NCI-H1694 (cell line): ENCODE measurements at places on chromosomes 3 and 15.
A peak's percentile ranks its signal among the peaks of the same experiment; 100 is the strongest.

DNA sequence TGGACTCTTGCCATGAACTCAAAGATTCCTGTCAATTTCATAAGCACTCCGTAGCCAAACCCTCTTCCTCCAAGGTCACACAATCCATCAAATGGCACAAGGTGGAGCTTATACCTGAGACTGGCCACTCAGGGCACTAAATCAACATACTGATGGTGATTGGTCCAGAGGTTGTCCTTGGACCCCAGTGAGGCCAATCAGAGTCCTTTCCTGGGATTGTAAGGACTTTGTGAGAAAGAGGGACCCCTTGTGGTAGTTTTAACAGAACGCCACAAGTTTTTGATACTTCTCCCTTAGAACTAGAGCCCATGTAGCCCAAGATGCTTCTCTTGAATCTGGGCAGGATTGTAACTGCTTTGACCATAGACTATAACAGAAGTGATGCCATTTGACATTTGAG is 44.4 kb upstream of the LARS2 start:
- DNase-seq, result no peak

GRCh38 chr15:88802250-88802990 is 816 bp upstream of the ACAN start:
- no peak for DNase-seq

- peak; percentile 30 for DNase-seq
These were observed 376.4 kb downstream of the CTNNB1 start for GRCh38 chr3:41575724-41576123.

DNA sequence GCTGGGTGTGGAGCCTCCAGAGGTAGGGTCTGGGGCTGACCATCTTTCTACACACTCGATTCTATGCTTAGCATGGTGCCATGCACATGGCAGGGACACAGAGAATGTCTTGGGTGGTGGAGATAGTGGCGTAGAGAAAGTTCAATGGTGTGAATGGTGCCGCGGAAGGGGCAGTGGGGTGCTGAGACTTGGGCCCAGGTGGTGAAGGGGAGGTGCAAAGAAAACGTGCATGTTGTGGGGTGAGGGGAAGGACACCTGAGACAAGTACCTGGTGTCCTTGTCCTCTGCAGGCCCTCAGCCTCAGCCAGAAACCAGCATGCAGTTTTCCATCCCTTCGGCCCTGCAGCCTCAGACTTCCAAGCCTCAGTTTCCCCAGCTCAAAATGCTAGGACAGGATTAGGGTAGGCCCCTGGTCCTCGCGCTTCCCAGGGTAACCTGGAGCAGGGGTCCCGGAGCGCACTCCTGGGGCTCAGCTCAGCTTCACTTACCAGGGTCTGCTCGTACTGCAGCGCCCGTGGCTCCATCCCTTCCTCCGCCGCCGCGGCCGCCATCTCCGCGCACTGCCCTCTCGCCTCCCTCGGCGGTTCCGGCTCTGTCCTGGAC is 375 bp downstream of the CLCN2 start:
- no peak for DNase-seq

DNA sequence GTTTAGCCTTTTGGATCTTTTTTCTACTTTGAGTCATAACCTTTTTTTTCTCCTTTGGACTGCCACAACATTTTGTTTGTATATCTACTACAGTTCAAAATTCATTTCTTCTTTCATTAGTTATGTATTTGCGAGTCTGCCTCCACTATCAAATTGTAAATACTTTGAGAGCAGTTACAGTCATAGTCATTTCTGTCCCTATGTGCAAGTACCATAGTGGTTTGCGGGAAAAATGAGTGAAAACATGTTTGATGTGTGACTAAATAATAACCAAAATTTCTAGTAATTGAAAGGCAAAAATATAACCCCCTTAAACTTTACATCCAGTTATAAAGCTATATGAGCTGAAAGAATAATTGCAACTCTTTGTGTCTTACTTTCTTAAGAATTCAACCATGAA is 45.8 kb upstream of the CCDC50 start:
- DNase-seq, result no peak

DNA sequence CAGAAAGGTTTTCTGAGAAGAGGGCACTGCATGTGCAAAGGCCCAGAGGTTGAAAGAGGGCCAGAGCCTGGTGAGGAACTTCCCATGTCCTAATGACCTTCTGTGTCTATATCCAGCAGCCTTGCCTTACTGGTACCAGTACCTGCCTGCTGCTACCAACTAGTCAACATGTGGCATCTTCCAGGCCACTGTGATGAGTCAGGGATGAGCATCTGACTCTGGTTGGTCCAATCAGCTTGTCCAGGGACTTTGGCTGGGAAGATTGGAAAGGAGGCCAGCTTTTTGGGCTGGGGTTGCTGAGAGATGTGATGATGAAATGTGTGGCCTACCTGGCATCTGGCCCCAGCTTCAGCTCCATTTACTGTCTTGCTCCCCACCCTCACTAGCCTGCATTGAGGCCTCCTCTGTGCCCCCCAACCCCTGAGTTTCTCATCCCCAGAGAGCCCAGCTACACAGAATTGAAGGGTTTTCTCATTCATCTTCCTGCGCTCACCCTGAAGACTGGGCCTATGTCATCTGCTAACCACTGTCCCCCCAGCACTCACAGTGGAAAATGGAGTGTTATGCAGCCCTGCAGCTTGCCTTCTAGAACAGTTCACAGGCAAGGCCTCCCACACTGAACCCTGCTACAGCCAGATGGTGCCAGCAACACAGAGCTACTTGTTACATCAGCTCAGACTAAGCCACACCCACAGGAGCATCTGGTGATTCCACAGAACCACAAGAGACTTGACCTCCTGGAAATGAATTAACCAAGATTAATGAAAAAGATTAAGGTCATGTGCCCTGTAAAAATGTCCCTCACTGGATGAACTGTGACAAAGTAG is 1.3 kb upstream of the TWF2 start:
- peak; percentile 70 for DNase-seq

- no peak for DNase-seq
These were observed 995 bp downstream of the ADAMTS17 start for GRCh38 chr15:100340721-100341238.

- DNase-seq, result no peak
These were observed 64.5 kb downstream of the AQR start for GRCh38 chr15:34905047-34905446.

GRCh38 chr3:173659972-173660371 is 262.4 kb downstream of the NLGN1 start:
- no peak for DNase-seq

GRCh38 chr15:99717161-99718009 is 15.9 kb downstream of the LYSMD4 start:
- no peak for DNase-seq

- no peak for DNase-seq
These were observed 28.7 kb downstream of the CFAP100 start for GRCh38 chr3:126423191-126424038.

- no peak for DNase-seq
These were observed 670 bp upstream of the ATP13A3 start for GRCh38 chr3:194487289-194488054.

- DNase-seq, result no peak
These were observed 16.1 kb downstream of the FGF7 start for GRCh38 chr15:49438962-49439631.
